ENCODE measurements at places on chromosomes 3 and 15.

- DNase-seq: no peak
These were observed 521.6 kb downstream of the EPHA3 start for GRCh38 chr3:89628856-89629670.

DNA sequence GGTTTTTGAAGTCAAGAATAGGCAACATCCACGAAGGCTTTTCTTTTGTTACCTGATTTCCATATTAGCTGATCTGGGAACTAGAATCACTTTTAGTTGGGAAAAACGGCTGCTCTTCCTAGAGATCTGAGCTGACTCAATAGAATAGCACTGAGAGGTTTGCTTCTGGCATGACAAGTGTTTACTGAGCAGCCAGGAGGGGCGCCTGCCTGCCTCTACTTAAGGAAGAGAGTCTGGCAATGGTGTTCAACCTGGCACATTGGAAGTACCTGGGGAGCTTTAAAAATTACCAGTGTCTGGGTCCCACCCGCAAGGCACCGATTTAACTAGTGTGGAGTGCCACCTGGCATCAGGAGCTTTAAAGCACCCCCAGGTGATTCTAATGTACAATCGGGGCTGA is 34.4 kb downstream of the FAM43A start:
- DNase-seq: no peak

- no peak for DNase-seq
These were observed 5.2 kb downstream of the MEIS2 start for GRCh38 chr15:37094915-37095711.

- DNase-seq: no peak
These were observed 16.9 kb upstream of the C15orf61 start for GRCh38 chr15:67504056-67504455.

GRCh38 chr3:4778740-4779139 is 200.5 kb upstream of the BHLHE40 start:
- DNase-seq: no peak

- DNase-seq: no peak
These were observed 154.1 kb downstream of the LSAMP start for GRCh38 chr3:116291141-116291540.

GRCh38 chr15:34018021-34018645 is 20.9 kb downstream of the AVEN start:
- DNase-seq: no peak

DNA sequence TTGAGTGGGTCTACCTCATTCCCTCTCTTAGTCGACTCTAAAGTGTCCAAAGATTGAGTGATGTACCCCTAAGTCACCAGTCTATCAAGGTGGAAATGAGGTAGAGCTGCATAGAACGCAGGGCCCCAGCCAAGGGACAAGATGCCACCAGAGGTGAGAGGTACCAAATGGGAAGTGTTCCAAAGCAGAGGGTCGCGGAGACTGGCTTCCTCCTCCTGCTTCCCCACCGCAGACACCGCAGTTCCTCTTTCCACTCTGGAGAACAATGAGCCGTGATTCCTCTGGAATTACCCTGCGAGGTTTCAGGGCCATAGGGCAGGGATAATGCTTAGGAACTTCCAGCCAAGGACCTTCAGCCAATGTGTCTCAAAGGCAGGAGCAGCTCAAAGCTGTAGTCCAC is 55.8 kb downstream of the DAPK2 start:
- DNase-seq: no peak

- no peak for DNase-seq
These were observed 71.3 kb downstream of the WNT7A start for GRCh38 chr3:13808550-13808949.
